ENCODE measurements at places on chromosomes 7 and 10.

GRCh38 chr7:130272381-130273080 is 5.9 kb downstream of the CPA2 start:
- DNase-seq: peak; percentile 85

GRCh38 chr7:134780166-134780828 is 863 bp downstream of the CALD1 start:
- no peak for DNase-seq

DNA sequence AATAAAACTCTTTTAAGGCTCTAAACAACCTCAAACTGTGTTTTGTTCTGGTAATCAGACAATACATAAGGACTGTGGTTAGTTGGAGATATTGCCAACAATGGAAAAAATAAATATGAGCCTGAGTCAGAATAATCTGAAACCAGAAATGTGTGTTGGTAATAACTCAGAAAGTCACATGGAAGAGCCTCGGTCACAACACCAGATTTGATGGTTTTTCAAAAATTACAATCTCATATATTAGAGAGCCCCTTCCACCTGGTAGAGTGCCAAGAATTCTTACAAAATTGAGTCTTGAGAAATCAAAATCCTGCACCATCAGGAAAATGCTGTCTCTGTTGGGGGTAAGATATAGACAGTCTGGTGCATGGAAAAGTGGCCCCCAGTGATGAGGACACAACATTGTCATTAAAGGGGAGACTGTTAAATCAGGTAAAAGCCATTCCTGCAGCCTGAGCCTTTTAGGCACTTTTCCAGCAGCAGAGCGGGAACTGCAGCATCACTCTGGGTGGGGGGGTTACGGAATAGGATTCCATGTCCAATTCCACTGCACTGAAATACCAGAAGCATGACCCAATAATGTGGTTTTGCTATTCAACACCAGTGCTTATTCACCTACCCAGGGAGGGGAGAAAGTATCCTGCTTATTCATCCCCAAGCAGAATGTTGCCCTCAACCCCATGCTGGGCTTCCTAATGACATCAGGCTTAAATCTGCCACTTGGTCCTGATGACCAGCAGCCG is 9.5 kb upstream of the ADAM12 start:
- DNase-seq: peak; percentile 93

DNA sequence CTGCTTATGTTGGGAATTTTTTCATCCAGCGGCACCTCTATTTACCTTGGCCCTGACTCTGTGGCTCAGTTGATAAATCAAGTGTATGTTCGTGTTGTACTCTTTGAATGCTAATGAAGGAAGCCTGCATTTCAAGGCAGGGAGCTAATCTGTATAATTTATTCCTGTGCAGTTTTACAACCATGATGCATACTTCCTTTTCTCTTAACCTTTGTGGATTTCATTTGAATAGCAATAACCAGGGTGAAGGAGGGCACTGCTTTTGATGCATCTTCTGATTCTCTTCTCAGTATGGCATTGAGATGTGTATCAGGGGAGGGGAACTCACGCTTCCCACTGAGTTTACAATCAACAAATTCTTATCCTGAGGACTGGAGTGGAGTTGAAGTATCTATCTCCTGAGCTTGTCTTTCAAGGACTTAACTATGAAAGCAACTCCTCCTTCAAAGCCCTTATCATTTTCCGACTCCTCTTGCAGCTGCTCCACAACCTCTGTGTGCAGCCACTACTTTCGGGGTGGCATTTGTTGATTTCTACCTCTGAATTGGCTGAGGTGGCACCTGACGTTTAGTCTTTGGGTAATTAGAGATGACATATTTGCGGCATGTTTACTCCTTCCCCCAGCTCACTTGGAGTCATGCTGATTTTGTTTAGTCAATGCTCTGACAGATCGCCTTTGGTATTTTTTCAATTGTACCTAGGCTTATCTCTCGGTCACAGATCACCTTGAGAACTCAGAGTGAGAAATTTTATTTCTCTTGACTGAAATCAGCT is 275.2 kb downstream of the PHTF2 start:
- no peak for DNase-seq

DNA sequence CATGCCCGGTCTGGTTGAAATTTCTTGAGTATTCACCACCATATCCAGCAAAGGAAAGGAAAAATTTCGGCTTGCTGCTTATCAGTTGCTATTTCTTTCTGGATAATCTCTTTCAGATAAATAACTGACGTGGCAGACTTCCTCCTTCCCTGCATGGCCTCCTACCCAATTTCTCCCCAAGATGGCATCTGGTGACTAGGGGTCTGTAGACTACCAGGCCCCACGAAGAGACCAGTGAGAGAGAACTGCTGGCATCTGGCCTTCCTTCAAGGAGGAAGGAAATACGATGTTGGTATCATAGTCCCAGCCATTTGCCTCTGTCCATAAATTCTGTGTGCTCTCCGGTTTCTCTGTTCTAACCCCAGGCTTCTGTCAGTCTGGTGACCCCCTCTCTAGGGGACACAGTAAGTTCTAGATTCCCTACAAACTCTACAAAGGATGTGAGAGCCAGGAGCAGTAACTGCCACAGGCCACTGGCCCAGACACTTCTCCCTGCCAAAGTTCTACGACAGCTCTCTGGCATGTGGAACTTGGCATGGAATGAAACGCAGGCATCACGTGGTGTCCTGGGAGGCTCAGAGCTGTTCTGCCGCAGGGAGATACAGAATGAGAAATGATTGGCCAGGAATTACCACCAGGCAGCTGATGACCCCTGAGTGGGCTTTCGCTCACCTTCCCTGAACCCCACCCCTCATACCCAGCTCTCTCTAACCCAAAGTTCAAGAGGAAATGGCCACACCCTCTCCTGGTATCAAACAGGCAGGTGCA is 30.0 kb upstream of the MSRB2 start:
- peak; percentile 79 for DNase-seq

GRCh38 chr7:21146642-21147423 is 281.1 kb upstream of the SP4 start:
- no peak for DNase-seq

DNA sequence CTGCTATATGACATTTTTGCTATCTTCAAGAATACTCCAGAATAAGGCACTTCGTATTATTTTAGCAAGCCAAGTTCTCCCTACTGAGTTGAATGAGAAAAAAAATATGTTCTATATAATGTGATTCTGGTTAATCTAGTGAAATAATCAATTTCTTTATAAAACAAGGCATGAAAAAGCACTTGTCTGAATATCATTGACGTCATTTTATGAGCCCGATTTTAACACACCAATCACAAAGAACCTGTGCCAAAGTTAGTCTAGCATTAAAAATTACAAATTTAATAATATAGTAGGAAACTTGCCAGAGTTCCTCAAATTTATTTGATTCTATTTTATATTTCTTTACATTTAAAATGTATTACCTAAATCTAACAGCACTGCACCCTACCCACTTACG is 125.3 kb downstream of the CD36 start:
- no peak for DNase-seq

GRCh38 chr10:6920072-6921019 is 340.3 kb upstream of the PRKCQ start:
- peak; percentile 73 for DNase-seq

DNA sequence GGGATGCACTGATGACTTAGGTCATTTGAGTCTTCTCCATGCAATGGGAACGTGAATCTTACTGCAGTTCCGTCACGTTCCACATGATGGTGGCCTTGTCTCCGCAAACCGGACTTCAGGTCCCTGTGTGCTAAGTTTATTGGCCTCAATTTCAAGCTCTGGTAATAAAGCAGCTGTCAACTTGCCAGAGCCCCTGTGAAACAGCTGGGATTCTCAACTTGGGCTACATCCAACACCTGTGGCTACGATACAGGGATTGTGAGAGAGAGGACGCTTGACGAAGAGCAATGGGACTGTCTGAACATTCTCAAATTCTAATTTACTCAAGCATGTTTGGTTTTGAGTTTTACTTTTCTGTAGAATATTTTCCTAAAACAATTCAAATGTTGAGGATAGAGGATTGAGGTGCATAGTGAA is 174.2 kb downstream of the PTN start:
- DNase-seq: peak; percentile 73

GRCh38 chr10:84292502-84292901 is 35.9 kb upstream of the CCSER2 start:
- DNase-seq: no peak

GRCh38 chr7:129529643-129530042 is 27.3 kb downstream of the SMKR1 start:
- DNase-seq: no peak

DNA sequence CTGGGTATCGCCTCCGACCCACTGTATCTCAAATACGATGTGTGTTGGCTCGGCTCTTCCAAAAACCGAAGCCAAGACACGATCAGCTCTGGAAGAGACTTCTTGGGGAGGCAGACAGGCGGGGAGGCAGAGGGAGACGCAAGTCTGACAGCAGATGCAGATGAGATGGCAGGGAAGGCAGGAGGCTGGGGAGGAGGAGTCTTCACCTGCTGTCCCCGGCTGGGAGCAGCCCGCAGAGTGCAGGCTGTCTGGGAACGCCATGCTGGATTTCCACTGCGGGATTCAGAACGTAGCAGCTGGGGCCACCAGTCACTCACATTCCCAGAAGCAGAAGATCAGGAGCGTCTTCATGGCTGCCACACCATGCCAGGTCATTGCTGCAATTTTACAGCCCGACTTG is 29.4 kb downstream of the CTBP2 start:
- DNase-seq: no peak

- peak; percentile 56 for DNase-seq
Measured at GRCh38 chr10:91974960-91975359, 51.4 kb downstream of the BTAF1 start.

GRCh38 chr10:28849821-28850220 is 172.5 kb downstream of the BAMBI start:
- DNase-seq: no peak

- no peak for DNase-seq
Measured at GRCh38 chr10:33326933-33327332, 7.5 kb downstream of the NRP1 start.

DNA sequence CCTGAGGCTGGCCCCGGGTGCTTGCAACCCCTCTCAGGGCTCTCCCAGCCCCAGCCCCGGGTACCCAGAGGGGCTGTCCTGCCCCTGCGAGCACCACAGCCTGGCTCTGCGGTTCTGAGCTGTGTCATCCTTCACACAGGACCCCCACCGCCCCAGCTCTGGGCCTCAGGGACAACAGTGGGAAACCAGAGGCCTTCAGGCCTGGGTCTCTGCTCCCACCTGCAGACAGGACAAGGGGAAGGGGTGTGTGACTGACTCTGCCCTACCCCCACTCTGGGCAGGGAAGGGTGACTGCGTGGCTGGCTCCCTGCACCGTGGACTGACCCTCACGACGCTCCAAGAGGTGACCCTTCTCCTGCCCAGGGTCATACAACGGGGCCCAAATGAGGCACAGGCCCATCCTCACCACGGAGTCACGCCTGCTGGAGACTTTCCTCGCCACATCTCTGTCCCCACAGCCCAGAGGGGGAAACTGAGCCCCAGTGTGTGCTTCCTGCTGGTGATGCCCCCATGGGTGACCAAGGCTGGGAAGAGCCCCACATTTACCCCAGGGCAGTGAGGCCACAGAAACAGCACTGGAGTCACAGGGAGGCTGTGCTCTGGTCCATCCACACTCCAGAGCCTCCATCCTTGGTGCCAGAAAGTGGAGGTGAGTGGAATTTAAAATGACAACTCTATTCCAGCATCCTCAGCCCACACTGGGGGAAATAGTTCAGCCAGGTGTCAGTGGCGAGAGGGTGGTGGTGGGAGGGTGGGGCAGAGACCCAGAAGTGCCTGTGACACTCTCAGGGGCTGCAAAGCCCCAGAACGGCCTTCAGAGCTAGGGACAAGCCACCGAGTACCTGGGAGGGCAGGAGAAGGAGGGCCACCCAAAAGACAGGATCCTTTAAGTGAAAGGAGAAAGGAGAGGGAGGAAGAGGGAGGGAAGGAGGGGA is 13.6 kb downstream of the CAMK2B start:
- DNase-seq: no peak
